Right renal pelvis (tissue), 4 donors: ENCODE measurements at places on chromosomes 1 and 21.

DNA sequence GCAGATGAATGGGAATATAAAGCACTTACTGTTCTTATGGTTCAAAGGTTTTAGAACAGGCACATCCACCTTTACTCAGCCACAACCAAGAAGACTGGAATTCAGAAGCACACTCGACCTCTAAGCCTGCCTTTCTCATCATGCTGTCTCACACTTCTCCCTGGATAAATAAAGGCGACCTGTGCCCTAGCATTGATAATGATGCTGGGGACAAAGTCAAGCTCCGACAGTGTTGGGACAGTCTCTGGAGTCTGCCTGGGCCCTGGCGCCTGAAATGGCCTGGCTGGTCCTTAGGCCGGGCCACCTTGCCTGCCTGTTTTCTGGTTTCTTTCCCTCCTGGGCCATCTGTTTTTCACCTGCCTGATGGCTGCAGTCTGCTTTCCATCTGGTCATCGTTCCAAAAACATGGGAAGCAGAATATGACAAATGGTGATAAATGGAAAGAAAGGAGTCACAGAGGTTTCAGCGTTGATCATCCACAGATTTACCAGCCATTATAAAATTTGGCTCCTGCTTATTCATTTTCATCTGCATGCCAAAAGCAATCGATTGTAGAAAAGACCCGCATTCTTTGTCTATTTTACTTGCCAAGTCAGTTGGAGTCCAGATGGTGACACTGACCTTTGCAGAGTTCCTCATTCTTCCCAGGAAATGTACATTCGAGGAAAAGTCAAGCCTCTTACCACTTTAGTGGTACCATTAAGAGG, 91.2 kb upstream of the KCNJ15 start:
- peak; percentile 13 for DNase-seq

DNA sequence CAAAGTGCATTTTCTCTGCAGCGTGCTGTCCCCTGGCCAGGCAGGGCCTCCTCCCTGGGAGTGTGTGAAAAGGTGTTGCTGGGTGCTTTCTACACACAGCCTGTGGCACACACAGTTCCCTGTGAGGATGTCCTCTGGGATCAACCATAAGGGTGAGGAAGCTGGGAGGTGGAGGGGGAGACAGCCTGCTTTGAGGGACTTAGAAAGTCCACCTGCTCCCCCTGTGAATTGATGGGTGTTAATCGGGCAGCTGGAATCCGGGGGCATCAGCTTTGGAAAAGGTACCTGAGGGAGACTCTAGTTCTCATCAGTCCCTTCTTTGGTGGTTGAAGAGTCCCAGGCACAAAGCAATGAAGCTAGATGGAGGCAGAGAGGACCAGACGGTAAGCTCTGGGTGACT, 35.8 kb downstream of the LHX4 start:
- no peak for DNase-seq

GRCh38 chr1:167522246-167522645, 3.9 kb upstream of the CD247 start:
- no peak for DNase-seq

DNA sequence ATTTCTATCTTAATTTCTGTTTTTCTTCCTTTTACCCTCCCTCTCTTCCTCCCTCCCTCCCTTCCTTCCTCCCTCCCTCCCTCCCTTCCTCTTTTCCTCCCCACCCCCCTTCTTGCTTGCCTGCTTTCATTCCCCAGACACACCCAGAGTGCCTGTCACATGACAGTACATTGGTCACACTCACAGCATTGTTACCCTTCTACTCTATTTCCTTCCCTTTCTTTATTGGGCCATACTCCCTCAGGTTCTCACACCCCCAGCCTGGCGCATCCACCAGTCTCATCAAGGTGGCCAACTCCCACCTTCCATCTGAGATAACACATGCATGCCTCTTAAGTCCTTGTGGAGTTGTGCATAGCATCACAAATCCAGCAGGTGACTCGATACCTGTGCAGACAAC, 10.9 kb downstream of the TMPRSS3 start:
- DNase-seq = no peak

DNA sequence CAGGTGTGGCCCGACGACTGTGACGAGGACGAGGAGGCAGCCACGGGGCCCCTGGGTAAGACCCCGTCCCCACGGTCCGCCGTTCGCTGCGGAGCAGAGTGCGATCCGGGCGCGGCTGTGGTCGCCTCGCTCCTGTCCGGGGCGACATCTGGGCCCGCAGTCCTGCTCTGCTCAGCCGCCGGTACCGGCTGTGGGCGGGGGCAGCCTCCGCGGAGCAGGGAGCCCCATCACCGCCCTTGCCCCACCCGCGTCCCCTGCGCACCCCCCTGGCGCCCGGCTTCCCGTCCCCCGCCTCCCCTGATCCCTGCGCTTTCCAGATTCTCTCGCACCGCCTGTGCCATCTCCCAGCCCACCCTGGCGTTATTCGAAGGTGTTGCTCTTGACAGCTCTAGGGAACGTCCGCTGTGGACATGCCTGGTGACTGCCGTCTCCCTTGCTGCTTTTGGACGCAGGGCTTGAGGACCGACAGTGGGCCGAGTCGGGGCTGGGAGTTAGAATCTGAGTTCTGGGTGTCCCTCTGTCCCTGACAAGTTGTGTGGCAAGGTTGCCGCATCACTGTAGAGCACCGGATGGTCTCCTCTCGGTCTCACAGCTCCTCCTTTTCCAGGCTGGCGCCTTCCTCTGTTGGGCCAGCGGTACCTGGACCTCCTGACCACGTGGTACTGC, 596 bp downstream of the TOR3A start:
- no peak for DNase-seq

- no peak for DNase-seq
Measured at GRCh38 chr21:39189857-39190604, 6.8 kb upstream of the PSMG1 start.

- DNase-seq = no peak
Measured at GRCh38 chr1:71774705-71775104, 507.6 kb downstream of the NEGR1 start.

GRCh38 chr1:247906504-247907047, 11.2 kb downstream of the OR2W3 start:
- no peak for DNase-seq

GRCh38 chr1:87064986-87065385, 150.6 kb downstream of the HS2ST1 start:
- DNase-seq = no peak

- no peak for DNase-seq
Measured at GRCh38 chr1:209751627-209752231, 4.1 kb upstream of the TRAF3IP3 start.

DNA sequence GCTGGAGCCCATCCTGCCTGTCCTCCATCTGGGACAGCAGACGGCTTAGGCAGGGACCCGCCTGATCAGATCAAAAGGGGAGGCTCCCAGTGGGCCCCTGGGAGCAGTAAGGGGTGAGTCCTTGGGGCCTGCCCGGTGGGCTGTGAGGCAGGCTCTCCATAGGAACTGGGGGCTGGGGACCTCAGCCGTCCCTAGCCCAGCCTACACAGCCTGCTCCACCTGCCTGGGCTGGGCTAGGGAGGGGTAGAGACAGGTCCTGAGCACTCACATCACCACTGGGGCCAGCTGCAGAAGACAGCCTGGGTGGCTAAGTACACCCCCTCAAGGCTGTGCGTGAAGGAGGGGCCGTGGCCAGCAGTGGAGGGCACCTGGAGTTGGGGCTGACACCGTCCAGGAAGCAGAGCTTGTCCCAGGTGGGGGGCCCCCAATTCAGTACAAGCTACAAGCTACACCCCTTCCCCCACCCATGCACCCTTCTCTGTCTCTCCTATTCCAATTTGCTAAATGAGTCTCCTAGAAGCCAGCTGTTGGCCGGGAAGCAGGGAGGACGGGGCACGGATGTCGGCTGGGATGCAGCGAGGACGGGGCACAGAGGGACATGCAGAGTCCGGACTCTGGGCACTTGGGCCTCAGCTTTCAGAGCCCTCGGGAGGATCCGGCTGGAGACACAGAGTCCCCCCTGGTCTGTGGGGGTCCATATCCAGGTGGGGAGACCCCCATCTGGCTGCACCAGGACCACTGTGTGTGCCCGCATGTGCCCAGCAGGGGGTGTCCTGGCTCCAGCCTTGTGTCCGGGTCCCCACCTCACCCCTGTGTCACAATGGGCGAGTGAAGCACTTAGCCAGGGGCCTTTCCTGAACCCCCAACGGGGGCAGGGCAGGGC, 1.7 kb downstream of the ISG15 start:
- DNase-seq = no peak

- no peak for DNase-seq
Measured at GRCh38 chr1:208007938-208008342, 97.0 kb upstream of the CD34 start.

DNA sequence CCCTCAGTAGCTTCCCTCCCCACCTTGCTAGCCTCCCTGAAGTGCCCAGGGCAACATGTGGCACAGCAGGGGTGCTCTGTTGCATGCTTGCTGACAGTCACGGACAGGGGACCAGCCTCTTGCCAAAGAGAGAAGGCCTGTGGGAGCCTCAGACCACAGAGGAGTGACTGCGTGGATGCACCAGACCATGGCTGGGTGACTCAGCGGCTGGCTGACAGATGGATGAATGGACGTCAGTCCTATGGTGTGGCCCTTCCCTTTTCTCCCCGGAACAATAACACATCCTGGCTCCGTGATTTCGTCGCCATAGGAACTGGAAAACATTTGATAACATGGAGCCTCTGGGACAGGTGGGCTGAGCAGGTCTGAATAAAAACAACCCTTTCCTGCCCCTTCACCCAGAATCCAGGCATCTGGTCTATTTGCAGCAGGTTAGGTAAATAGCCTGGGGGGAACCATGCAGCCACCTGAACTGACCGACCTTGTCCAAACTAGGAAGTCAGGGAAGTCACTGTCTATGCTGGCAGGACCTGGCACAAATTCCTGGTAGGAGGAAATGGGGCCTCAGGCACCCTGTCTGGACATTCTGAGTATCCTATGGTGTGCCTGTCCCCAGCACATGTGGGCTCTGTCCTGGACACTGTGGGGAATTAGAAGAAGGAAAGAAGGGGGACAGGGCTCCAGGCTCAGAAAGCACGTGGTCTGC, 53.3 kb downstream of the NENF start:
- DNase-seq = no peak

DNA sequence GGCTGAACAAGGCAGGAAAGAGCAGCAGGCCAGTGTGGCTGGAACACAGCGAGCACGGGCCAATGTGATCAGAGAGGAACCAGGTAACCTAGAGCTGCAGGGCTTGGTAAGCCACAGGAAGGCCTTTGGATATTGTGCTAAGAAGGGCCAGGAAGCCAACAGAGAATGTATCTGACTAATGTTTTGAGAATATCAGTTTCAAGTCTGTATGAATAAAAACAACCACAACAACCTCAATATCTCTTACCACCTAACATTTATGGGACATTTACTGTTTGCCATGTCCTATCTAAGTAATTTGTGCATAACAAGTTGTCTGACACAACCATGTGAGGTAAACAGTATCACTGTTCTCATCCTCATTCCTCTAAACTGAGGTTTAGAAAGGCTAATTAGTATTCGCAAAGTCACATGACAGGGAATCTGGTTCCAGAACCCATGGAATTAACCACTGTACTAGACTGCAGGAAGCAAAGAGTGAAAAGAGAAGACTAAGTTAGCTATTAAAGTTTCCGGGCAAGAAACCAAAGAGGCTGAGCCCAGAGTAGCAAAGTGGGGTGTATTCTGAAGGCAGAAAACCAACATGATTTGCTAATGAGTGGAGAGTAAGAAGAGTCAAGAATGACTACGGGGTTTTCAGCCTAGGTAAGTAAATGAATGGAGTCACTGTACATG, 38.9 kb downstream of the SPRTN start:
- DNase-seq = no peak

DNA sequence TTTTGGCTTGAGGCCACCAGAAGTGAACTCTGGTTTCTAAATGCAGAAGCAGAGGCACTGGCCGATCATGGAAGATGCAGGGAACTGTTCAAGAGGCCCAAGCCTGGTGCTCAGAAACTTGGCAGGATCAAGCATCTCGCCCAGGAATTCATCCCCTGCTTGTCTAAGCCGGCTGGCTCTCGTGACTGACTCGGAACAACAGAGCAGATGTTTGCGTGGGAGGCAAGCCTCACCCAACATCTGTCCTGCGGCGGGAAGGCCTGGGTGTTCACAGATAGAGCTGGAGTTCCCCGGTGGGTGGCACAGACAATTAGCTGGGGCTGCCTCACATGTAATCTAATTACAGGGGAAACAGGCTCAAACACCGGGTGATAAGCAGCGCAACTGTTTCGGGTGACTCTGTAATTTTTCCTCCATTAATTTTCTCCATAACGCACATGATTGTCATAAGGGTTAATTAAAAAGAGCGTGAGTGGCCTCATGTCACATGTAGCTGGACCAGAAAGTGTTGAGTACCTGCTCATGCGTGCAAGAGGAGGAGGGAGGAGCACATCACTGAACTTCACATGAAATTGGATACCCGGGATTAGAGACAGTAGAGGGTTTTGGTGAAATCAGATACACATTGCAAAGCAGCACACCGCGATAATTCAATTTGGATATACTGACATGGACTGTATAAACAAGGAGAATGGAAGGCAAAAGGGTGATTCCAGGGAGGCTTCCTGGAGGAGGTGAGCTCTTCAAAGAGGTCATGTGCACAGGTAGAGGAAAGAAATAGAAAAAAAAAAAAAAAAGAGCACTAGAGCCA, 180.0 kb downstream of the ETS2 start:
- DNase-seq = no peak

- no peak for DNase-seq
Measured at GRCh38 chr1:219149953-219150352, 23.7 kb upstream of the LYPLAL1 start.

GRCh38 chr1:26723013-26723991, 27.5 kb downstream of the ARID1A start:
- DNase-seq = peak; percentile 86

- no peak for DNase-seq
Measured at GRCh38 chr1:116268211-116268610, 104.8 kb upstream of the ATP1A1 start.

DNA sequence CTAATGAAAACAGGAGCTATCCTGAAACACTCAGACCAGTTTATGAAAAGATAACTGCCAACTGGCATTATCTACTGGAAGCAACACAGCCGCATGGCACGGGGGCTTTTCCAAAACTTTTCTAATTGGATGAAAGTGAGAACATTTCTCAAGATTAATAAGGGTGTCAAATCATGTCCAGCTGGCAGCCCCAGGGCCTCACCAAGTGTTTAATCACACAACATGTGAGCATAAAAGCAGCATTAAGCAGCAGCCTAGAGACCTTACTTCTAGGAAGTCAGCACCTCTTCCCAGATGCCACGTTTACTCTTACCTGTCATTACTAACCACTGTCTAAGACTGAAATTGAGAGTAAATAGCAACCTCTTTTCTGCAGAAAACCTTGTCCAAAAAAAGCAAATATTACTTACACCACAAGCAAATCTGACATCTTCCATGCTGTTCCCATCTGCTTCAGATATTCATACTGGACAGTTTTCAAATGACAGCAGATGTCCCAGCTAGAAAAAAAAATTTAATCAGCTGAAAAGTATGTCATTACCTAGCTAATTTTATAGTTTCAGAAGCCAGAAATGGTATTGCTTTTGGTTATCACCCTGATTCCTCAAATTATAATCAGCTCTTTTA, 341.5 kb upstream of the ZP4 start:
- DNase-seq = no peak
